ENCODE measurements at places on chromosomes 11 and 22. TPM values are rescaled to one million over a fixed set of nuclear protein-coding genes. Genes with fewer than 3 reads are reported as not detected.

- DNase-seq: no peak
- no peak overlapping the region for H3K4me3 ChIP-seq
- no peaks in the 10 kb centered on the region for H3K4me1 ChIP-seq
- no peaks in the 10 kb centered on the region for H3K36me3 ChIP-seq
- no peaks in the 10 kb centered on the region for H3K27me3 ChIP-seq
Observed at GRCh38 chr11:14029971-14030920, 67.7 kb downstream of the SPON1 start.

DNA sequence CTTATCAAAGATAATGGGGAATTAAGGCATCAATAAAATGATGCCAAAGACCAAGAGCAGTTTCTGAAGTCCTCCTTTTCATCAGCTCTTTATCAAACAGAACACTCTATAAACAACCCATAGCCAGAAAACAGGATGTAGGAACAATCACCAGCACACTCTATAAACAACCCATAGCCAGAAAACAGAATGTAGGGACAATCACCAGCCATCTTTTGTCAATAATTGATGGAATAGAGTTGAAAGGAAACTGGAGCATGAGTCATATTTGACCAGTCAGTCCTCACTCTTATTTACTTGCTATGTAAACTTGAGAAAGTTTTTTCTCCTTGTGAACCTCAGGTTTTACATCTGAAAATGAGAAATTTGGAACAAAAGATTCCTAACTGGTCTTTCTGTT is 10.0 kb downstream of the MS4A2 start:
- peaks cover 3% of the 10 kb centered on the region for H3K4me1 ChIP-seq
- H3K4me3 ChIP-seq: no peak overlapping the region
- H3K36me3 ChIP-seq: no peaks in the 10 kb centered on the region
- no peaks in the 10 kb centered on the region for H3K27me3 ChIP-seq

CFAP300 gene
- polyA plus RNA-seq: not detected

DNA sequence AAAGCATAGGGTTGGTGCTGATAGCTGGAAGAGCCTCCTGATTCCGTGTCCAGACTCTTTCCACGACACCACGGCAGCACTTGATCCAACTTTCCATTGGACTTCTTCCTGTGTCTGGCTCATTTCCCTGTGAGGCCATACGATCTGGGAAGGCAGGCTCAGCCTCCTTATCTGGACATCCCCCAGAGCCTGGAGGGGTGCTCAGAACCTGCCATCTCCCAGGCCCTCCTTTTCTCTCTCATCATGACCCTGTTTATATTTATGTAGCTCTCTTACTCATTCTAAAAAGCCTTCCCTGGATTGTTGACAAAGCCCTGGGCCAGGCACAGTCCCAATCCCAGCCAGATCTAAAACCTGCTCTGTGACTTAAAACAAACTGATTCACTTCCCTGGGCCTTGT is 7.8 kb upstream of the BCL9L start:
- no peak overlapping the region for H3K27ac ChIP-seq

DNA sequence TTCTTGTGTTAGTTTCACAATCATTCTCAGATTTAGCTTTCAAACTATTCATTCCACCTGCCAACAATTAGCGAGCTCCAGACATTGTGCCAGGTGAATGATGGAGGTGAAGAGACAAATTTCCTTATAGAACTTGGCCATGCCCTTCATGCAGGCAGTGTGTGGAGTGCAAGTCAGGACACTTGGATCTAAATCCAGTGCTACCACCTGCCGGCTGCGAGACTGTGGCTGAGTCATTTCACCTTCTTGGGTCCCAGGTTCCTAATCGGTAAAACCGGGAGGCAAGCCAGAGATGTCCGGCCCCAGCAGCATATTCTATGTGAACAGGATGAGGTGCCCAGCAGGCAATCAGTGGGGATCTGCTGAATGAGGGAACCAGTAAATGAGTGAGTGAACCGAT is 18.6 kb upstream of the EHF start:
- no peak overlapping the region for H3K4me3 ChIP-seq
- H3K27ac ChIP-seq: no peak overlapping the region
- H3K36me3 ChIP-seq: no peaks in the 10 kb centered on the region
- peaks cover 13% of the 10 kb centered on the region for H3K4me1 ChIP-seq
- DNase-seq: no peak

DNA sequence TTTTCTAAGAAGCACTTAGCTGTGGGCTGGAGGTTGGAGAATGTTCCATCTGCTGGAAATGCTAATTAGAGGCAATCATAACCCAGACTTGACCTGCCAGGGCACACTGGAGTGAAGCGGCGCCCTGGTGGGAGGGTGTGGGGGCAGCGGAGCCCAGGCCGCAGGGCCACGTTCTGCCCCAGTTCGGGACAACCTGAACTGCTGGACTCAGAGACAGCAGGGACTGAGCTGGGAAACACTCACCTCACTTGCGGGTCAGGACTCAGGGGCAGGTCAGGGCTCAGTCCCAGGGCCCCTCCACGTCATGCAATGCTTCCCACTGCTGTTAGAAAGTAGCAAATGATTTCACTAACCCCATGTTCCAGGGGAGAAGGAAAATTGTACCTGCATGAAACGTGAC is 316.4 kb downstream of the NTM start:
- DNase-seq: no peak
- H3K36me3 ChIP-seq: no peaks in the 10 kb centered on the region
- no peak overlapping the region for H3K27ac ChIP-seq
- no peaks in the 10 kb centered on the region for H3K27me3 ChIP-seq
- H3K4me3 ChIP-seq: no peak overlapping the region
- H3K4me1 ChIP-seq: no peaks in the 10 kb centered on the region

DNA sequence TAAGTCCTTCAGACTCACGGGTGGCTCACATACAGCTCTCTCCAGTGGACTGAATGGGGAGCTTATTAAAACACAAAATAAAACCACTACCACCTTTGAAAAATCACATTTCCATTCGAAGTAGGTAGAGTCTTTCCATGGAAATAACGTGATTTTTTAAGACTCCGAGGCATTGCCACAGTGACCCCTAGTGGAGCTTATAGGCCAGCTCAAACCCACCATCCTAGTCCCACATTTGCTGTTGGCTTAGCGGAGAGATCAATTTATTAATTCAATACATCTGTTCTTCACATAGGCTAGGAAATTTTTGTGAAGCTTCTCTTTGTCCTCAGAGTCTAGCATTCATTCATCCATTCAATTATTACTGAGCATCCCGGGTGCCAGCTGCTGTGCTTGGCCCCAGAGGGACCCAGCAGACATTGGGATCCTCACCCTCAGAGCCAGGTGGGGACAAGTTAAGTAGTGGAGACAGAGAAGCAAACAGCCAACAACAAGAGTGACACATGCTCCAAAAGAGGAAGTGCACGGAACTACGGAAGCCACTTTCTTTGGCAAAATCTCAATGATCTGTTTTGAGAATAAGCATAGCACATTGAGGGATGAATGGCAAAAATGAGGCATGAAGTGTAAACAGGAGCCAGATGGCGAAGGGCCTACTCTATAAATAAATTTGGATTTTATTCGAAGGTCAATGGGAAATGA is 10.2 kb upstream of the P4HA3 start:
- H3K27ac ChIP-seq: no peak overlapping the region
- no peaks in the 10 kb centered on the region for H3K27me3 ChIP-seq
- no peaks in the 10 kb centered on the region for H3K36me3 ChIP-seq
- H3K4me1 ChIP-seq: no peaks in the 10 kb centered on the region

Measured in CD14-positive monocyte (primary cell).